Stimulated activated CD4-positive, alpha-beta T cell treated with anti-CD3 and anti-CD28 coated beads, Interleukin-1b, Interleukin-23, amount 100 ng/mL, for 24 hours (primary cell): ENCODE measurements at places on chromosomes 12 and 14.

GRCh38 chr12:24255920-24256665, 306.6 kb upstream of the SOX5 start:
- no peak for DNase-seq

GRCh38 chr14:61187196-61187905, 93.8 kb downstream of the TMEM30B start:
- no peak for DNase-seq

DNA sequence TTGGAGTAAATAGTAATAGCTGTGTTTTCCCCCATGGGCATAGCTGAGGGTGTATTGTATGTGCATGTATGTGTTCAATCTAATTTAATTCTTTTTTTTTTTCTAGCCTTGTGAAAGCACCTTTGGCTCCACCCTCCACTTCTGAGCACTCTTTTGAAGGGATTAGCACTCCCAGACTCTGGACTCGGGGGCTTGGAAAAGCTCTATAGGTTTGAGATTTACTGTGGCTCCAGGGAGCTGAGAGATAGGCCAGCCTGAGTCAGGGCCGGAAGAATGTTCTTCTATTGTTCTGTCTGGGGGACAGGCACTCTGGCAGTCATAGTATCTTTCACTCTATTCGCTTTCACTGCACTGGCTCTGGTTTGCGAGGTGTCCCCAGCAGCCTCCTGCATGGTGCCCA, 540.0 kb upstream of the TBX3 start:
- DNase-seq: no peak

DNA sequence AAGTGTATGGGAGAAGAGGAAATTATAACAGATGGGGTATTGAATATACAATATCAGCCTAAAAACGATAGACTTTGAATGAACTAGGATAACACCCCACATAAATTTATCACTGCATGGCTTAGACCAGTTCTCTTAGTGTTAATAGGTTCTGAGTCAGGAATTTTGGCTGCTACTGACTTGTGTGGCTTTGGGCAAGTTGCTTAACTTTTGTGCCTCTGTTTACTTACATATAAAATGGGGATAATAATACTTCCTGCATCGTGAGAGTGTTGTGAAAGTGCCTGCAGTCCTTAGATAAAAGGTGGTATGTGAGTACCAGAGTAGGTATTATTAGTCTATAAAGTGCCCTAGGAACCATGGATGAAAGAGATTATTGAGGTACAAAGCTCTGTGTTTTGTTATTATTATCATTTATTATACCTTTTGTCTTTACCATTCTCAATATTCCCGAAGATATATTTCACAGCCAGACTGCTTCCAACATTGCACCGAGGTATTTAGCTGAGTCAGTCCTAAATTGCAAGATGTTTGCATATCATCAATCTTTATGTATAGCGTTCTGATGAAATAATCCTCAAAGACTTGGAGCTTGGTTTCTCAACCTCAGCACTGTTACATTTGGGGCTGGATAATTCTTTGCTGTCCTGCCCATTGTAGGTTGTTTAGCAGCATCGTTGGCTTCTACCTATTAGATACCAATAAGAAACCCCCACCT, 2.3 kb upstream of the PAWR start:
- DNase-seq: no peak

DNA sequence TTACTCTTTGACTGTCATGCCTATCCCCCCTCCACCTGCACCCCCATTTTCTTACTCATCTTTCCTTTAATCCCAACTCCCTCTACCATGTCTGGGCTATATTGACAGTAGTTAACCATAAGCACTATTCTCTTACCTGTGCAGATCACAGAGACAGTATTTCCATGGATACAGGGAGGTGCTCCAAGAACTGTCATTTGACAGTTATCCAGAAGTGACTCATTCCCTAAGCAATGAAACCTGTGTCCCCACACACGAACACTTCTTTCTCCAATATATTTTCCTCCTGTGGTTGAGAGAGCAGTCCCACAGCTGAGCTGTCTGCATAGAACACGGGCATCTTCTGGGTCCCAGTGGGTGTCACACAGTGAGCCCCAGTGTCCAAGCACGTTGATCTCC, 68.8 kb downstream of the CD163L1 start:
- no peak for DNase-seq

- no peak for DNase-seq
Measured at GRCh38 chr14:92520102-92521057, 6.8 kb downstream of the RIN3 start.
